ENCODE measurements at places on chromosomes 11 and 22.

- DNase-seq = no peak
Observed at GRCh38 chr22:39283322-39284141, 35.9 kb downstream of the RPL3 start.

GRCh38 chr22:19448076-19448607 lies 631 bp upstream of the C22orf39 start:
- no peak for DNase-seq

- DNase-seq = no peak
Observed at GRCh38 chr11:79040348-79040747, 400.5 kb downstream of the TENM4 start.

- DNase-seq = no peak
Observed at GRCh38 chr11:124285610-124286344, 28.0 kb downstream of the OR8D1 start.

- DNase-seq = no peak
Observed at GRCh38 chr11:44964526-44965209, 14.0 kb upstream of the TP53I11 start.
